ENCODE measurements at places on chromosomes 1 and 21. TPM values are rescaled to one million over a fixed set of nuclear protein-coding genes. Genes with fewer than 3 reads are reported as not detected.

Gene AGTRAP
- total RNA-seq: 25.1 TPM

GRCh38 chr1:32681509-32681908 is 21.1 kb downstream of the SYNC start:
- no peak for DNase-seq

DNA sequence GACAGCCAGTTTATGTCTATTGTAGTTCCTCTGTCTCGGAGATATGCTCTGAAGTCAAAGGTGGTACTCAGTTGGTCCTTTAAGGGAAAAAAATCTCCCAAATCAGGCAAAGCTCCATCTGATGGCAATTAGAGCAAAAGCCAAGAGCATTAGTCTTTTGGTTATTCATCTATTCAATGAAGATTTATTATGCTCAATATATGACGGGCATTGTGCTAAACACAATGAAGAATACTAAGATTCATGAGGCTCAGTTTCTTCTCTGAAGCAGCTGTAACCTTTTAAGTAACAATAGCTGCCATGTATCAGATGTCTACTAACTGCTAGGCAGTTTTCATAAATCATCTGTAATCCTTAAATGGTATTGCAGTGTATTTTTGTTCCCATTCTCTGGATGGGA is 47.6 kb upstream of the MROH9 start:
- no peak for DNase-seq

GRCh38 chr1:208917723-208918122 is 665.8 kb upstream of the CAMK1G start:
- no peak for DNase-seq

- no peak for DNase-seq
Measured at GRCh38 chr1:202201266-202201665, 7.7 kb downstream of the LGR6 start.

All from endothelial cell (in vitro differentiated cells).